ENCODE measurements at places on chromosomes 6 and 20.

GRCh38 chr6:12289365-12289919 is 719 bp upstream of the EDN1 start:
- peak; percentile 74 for DNase-seq

DNA sequence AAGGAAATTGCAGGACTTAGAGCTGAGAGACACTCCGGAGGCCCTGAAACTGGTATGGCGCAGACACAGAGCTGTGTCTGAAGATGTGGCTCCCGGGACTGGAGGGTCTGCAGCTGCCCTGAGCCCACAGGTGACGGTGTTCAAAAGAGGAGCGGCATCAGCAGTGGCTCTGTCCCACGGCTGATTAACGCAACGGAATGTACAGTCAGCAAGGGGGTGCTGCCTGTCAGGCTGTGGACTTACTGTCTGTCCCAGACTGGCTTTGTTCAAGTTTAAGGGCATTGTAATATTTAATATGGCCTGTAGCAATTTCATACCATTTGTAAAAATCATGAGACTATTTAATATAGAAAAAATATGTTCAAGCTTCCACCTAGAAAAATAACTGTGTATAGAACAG is 228.0 kb upstream of the TAB2 start:
- DNase-seq = no peak

- DNase-seq = no peak
Observed at GRCh38 chr6:110864824-110865223, 9.8 kb upstream of the AMD1 start.

GRCh38 chr20:60043435-60043834 is 85.2 kb downstream of the CDH26 start:
- DNase-seq = no peak

DNA sequence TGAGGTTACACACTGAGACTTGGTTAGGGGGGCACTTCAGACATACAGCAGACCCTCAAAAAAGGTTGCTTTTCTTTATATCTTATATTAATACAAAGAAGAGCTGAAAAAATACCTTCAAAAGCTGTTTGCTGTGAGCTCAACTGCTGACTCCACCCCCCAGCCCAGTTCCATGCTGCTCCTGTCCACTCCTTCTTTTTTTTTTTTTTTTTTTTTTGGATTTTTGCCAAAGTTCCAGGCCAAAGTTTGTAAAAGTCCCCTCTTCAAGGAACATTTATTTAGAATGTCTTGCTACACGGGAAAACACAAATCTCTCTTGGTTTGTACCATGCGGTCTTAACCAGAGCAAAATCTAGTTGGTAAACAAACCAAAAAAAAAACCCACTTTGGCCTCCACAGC is 85.3 kb upstream of the AKAP12 start:
- DNase-seq = no peak

- no peak for DNase-seq
Observed at GRCh38 chr6:134961366-134961765, 11.5 kb upstream of the ALDH8A1 start.

DNA sequence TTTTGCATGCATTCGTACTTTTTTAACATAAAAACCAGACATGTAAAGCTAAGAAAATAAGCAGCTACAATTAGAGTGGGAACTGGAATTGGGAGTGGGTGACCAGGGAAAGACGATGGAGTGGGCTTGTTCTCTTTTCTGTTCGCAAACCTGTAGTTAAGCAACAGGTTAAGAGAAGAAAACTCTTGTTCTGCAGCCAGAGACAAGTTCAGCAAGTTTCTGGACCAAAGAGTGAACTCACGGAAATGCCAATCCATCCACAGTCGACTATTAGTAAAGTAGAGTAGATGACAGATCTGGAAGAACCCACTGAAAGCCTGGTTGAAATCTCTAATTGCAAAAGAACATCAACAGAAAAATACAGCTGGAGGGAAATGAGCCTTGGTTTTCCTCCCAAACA is 197.8 kb downstream of the TFAP2A start:
- DNase-seq = no peak

- DNase-seq = no peak
Observed at GRCh38 chr6:142306736-142307135, 4.9 kb downstream of the ADGRG6 start.

DNA sequence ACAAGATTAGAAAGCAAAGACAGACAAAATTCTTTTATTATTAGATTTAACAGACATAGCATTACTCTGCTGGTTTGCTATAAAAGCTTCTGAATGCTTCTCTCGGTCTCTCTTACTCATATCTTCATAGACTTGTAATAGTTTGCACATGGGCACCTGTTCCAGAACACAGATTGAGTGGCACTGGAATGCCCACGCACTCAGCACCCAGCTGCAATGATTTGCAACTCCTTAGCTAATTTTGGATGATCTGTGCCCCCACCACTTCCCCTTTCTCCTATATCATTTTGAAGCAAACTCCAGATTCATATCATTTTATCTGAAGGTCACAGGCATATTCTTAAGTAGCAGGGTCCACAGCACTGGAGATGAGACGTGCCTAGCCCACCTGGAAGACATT is 148.8 kb downstream of the CFAP61 start:
- no peak for DNase-seq

GRCh38 chr6:141562186-141562811 is 570.4 kb upstream of the GJE1 start:
- DNase-seq = peak; percentile 24

GRCh38 chr6:72133324-72133723 is 247.0 kb downstream of the RIMS1 start:
- DNase-seq = no peak

- DNase-seq = no peak
Observed at GRCh38 chr6:8481727-8482126, 46.4 kb upstream of the SLC35B3 start.

- DNase-seq = no peak
Observed at GRCh38 chr6:80638213-80639055, 532.0 kb downstream of the BCKDHB start.

DNA sequence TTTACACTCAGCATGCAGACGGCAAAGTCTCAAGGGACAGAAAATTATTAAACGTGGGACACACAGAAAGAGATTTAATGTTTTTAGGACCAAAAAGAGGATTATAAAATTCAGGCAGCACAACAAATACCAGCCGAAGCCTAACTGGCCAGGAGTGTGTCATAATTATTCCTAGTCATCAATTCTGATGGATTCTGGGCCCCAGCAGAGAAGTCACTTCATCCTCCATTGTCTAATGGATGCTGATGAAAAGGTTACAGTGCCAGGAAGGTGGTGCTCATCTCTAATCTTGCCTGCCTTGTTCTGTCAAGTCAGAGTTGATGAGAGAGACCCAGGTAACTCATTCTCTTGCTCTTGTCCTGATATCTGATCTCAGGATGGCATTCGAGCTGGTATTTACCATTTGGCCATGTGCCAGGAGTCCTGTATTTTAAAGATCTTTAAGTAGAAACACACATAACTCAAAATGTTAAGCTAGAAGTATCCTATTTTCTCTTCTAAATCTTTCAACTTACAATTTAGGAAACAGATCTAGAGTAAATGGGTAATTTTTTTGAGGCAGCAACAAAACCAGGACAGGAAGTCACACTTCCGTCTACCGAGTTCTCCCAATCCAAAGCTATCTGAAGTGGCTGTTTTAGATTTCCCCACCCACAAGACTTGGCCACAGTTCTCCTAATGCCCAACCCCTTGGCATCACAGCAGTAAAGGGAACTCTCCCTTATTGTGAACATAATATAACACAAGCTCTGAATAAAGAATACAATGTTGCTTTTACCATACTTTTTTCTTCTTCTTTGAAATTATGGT is 50.0 kb downstream of the ADAT2 start:
- no peak for DNase-seq

DNA sequence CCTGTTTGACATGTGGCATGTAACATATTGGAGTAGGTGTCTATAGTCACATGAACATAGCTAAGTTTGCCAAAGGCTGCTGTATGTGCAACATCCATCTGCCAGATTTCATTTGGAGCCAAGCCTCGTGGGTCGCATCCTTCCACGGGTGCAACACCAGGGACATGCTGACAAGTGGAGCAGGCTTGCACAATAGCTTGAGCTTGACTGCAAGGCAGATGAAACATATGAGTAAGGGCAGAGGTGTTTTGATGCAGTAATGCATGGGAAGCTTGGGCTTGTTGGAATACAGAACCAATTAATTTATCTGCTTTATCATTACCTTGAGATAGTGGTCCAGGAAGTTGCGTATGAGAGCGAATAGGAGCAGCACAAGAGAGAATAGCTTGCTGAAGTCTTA is 74.1 kb upstream of the BTN3A2 start:
- no peak for DNase-seq

- no peak for DNase-seq
Observed at GRCh38 chr6:128259029-128259724, 261.2 kb downstream of the PTPRK start.

DNA sequence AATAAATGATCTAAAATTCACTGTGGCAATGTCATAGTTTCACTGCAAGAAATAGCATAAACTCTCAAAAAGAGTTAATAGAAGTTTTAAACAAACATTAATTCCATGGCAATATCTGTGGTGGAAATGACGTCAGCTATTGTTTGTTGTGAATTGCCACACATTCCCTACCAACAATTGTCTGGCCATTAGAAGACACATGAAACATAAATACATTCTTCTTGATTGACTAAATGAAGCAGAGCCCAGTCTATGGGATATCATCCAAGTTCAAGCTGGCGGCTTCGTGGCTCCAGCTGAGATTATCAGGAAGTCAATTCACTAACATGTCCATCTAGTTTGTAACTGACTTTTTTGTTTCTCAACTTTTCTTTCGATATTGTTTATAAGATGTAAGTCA is 369.0 kb downstream of the ARHGAP18 start:
- no peak for DNase-seq

GRCh38 chr20:59937150-59937549 is 3.0 kb downstream of the PPP1R3D start:
- no peak for DNase-seq

DNA sequence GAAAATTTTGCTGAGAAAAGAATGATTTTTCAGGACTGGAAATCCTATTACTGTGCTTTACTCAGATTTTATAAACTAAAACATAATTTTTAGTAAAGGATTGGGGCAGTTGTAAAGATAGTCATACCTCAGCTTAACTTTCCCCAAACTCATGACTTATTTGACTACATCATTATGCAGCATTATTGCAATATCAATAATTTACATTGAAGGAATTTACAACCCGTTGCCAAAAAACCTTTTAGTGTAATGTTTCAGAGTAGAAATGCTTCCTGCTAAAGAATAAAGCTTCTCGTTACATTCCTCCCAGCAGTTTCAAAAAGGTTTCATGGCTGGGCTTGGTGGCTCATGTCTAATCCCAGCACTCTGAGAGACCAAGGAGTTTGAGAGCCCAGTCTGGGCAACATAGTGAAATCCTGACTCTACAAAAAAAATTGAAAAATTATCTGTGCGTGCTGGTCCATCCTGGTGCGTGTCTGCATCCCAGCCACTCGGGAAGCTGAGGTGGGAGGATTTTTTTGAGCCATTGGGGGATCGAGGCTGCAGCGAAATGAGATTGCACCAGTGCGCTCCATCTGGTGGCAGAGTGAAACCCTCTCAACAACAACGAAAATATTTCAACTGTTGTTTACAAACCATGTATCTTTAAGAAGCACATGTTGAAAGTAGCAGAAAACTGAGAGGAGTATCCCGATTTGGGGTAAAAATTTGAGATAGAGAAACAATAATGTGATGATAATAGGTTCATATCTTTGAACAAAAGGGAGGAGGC is 4.4 kb downstream of the AMD1 start:
- peak; percentile 44 for DNase-seq

GRCh38 chr20:37935435-37935834 is 32.5 kb downstream of the VSTM2L start:
- DNase-seq = no peak

GRCh38 chr6:135820340-135820739 is 31.2 kb upstream of the PDE7B start:
- no peak for DNase-seq

- DNase-seq = no peak
Observed at GRCh38 chr6:159862103-159862502, 28.7 kb upstream of the MAS1 start.

GRCh38 chr6:14094721-14095120 is 22.9 kb upstream of the CD83 start:
- no peak for DNase-seq
